COR-L47 (cell line): ENCODE measurements at places on chromosomes 1 and 21.

- no peak for DNase-seq
Measured at GRCh38 chr21:35399706-35400105, 350.6 kb upstream of the RUNX1 start.

DNA sequence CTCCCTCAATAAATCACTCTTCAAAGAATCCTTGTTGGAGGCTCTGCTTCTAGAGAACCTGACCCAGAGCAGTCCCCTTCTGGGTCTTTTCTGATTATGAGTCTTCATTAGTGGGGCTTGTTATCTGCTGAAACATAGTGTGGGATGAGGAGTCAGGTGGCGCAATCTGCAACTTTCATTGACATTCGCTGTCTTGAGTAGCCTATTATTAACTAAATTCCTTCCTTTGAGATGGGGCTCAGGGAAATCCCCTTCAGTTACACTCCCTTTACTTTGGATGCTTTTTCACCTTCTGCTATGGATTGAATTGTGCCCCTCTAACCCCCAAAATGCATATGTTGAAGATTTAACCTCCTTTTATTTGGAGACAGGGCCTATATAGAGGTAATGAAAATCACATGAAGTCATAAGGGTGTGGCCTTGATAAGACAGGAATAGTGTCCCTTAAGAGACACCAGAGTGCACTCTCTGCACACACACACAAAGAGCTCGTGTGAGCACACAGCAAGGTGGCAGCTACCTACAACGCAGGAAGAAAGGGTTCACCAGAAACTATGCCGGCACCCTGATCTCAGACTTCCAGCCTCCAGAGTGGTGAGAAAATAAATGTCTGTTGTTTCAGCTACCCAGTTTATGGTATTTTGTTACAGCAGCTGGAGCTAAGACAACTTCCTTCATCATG lies 19.5 kb downstream of the DIO1 start:
- DNase-seq: no peak

GRCh38 chr1:9785406-9785805 lies 38.4 kb downstream of the CLSTN1 start:
- no peak for DNase-seq

DNA sequence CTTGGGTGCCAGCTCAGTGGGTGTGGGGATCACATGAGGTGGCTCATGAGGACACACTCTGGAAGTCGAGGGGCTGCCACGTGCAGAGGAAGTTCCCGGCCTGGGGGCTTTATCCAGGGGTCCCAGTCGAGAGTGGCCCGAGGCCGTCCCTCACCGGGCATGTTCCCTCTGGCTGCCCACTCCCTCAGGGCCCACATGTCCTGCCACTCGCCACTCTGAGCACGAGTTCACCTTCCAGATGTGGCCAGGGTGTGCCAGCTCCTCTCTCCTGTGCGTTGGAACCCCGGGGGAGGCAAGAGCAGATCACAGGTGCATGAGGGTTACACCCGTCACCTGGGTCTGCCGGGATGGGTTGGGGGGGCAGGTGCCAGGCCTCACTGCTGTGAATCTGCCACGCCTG lies 14.6 kb downstream of the TMEM201 start:
- no peak for DNase-seq

DNA sequence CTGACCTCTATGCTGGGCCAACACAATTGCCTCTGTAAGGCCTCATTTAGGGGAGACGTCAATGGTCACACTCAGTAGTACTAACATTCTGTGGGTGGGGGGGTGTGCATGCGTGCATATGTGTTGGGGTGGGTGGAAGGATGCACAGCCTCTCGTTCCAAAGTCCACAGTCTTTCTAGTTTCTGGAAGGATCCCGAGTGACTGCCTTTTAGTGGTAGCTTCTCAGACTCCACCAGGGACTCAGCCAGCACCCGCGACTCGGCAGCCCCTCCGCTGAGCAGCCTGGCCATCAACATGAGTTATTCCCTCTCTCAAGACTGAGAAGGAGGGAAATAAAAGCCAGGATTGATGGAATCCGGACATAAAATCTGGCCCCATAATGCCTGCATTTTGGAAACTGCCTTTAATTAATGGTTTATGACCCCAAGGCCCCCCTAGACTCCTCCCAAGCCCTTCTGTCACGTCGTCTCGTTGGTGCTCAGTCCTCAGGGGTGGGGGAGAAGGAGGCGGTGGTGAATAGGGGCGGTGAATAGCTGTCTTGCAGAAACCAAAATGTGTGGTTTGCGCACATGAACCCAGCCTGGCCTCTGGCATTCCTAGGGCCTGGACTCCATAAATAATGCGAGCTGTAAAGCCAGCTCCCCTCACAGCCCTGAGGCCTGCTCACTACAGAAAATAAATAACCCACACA lies 65.1 kb upstream of the TMEM51 start:
- no peak for DNase-seq

- DNase-seq: no peak
Measured at GRCh38 chr1:38577937-38578270, 281.7 kb downstream of the RRAGC start.

DNA sequence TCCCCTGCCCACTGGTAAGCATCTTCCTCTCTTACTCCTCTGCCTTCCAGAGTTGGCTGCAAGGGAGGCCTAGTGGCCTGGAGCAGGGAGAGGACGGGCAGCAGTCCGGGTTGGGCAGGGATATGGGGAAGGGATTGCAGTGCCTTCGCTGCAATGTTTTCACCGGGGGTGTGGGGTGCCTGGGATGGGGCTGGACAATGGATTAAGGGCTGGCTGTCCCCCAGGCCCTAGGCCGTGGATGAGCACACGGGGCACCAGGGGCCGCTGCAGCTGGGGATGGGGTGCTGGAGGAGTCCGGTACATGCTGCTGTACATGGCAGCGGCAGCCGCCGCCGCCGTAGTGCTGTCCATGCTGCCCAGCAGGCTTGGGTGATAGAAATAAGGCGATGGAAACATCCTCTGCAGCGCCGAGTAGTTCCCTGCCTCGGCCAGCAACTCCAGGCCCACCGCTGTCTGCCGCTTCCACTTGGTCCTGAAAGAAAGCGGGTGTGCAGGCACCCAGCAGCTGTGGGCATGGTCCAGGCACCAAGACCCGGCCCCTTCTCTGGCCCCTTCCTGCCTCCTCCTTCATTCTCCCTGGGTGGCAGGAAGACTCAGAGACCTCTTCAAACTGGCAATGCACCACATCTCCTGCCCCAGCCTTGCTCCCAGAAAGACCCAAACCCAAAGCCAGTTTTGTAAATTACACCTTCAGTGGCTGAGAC lies 4.8 kb downstream of the BARHL2 start:
- DNase-seq: no peak

GRCh38 chr1:43123031-43123430 lies 49.1 kb downstream of the EBNA1BP2 start:
- DNase-seq: no peak

GRCh38 chr1:156050376-156050775 lies 3.2 kb downstream of the UBQLN4 start:
- DNase-seq: no peak

DNA sequence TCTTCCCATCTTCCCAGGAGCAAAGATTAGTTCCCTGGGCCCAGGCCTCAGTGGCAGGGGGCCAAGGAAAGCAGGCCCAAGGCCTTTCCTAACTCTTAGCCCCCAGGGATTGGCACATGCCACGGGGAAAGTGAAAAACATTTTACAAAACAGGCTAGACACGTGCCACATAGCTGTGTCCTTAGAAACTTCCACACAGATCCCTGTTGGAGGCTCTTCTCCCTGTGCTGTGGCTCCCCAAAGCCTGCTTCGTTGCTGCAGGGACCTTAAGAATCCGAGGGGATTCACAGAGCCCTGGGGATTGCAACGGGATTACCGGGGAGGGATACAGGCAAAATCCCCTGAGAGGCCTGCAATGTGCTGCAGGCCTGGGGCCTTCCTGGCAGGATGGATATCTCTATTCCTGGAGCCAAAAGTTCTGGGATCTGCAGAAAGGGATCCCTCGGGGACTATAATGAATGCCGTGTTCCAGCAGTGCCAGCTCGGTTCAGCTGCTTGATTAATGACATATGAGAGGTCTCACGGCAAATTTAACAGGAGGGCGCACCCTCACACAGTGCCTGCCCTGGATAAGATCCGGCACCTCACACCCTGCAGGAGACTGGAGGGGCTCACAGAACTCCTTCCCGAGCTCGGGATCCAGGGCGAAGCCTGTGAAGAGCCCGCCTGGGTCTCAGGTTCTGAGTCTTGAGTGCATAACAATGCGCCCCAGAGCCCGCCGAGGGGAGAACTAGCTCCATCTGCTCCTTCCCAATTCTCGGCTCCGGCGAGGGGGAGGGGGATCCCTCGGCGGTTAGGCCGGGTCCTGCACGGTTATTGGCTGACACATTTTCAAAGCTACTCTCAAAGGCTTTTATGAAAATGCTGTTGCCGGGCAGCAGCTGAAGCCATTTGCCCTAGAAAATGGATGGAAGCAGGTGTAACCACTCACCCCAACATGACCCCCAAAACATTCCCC lies 15.3 kb upstream of the RGS8 start:
- DNase-seq: no peak

- peak; percentile 14 for DNase-seq
Measured at GRCh38 chr1:15684042-15684461, at the start of gene PLEKHM2. Gene PLEKHM2 (plus strand): TSS chr1:15684320. CDS start chr1:15684559, 239 bp downstream.

DNA sequence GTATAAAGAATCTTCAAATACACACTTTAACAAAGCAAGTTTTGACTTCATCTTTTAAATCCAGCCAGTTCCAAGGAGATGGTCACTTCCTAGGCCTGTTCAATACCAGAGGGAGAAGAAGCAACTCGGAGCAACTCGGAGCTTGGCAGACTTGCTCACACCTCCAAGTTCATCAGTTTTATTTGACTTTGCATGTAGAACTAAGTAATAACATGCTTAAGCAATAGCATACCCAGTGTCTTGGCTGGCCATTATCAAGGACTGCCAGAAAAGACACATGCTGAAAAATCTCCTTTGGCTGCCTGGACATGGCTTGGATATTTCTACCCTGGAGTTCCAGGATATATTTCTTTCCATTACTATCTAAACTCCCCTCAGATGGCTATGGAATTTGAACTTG lies 52.6 kb downstream of the GNG12 start:
- DNase-seq: no peak

GRCh38 chr1:15848143-15848928 lies 829 bp downstream of the SPEN start:
- DNase-seq: no peak

DNA sequence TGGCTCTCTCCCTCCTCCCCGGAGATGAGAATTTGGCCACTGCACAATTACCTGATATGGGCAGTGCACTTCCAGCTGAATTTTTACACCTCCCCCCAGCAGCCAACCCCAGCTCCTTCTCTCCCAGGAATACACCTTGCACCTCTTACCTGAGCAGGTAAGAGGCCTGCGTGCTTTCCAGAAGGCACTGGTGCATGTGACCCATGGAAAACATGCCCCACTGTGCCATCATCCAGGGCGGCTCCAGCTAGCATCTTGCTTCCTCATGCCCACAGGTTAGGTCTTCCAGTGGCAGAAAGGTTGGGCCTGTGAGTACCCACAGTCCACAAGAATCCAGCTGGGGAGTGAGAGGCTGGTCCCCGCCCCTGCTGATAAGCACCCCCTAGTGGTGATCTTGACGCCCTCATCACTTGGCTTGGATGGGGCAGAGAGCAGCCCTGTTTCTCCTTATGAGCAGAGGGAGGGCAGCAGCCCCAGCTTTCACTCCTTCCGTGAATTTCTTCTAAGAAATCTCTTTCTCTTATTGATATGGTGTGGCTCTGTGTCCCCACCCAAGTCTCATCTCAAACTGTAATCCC lies 57.8 kb downstream of the EDARADD start:
- DNase-seq: no peak

DNA sequence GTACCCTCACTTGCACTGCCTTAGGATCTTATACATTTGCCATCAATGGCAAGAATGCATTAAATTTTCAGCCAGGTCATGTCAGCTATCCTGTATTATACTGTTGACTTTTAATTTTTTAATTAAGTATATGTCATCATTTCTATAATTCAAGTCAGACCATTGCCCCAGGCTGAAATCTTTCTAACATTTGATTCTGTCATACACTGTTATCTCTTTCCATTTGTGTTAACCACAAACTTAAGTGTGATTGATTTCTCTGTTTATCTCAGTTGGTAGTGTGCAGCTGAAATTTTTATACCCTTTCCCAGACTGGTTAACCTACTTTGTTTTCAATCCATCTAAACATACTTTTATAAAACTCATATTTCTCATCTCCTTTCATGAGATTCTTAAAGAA lies 153.3 kb downstream of the ZP4 start:
- no peak for DNase-seq

DNA sequence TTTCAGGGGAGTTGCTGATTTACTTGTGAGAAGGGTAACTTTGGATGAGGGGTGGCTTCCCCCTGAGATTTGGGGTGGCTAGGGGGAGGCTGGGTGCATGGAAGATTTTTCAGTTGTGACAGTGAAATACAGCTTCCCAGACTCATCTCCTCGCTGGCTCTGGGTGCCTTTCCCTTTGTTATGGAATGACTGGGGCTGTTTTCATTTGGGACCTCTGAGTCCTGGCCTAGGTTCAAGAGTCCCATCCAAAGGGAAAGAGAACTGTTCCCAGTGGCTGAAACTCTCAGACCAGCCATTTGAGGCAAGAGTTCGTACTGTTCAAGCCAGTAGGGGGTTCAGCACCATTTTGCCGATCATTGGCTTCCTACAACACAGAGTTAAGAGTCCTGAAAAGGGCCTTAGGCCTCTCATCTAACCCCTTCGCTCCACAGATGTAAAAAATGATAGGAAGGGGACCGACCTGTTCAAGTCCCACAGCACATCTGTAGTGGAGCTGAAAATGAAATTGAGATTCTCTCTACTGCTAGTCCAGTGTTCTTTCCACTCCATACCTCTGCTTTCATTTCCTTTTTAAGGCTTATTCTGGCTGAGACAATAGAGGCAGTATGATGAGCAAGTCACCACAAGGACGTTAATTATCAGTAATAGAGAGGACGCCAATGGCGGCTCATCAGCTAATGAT lies 958 bp downstream of the DDR2 start:
- no peak for DNase-seq

DNA sequence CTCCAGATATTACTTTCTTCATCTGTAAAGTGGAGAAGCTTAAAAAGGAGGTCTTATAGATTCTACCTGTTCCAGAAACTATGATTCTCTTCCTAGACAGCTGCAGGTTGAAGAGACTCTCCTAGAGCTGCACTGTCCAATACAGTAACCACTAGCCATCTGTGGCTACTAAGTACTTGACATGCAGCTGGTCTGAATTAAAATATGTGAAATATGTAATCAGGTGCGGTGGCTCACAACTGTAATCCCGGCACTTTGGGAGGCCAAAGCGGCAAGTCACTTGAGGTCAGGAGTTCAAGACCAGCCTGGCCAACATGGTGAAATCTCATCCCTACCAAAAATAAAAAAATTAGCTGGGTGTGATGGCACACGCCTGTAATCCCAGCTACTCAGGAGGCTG lies 15.8 kb downstream of the APP start:
- no peak for DNase-seq
